ENCODE measurements at places on chromosomes 1 and 21.

DNA sequence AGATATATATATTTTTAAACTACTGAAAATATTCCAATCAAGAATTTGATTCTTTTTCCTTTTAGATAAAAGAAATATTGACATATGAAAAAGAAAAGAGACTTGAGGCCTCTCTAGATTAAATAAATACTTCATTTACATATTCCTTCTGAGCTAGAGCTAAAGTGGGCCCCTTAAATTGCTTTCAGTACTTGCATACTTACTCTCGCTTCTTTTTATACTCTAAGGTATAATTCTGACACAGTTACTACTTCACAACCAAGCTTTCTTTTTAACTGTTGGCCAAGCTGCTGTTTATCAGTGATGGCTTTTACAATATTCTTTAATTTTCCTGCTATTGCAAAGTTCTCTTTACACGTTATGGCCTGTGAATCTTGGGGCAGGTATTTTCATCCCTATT is 24.6 kb downstream of the EXTL2 start:
- DNase-seq, result no peak

- no peak for DNase-seq
Observed at GRCh38 chr21:14046401-14046800, 164.4 kb downstream of the LIPI start.

DNA sequence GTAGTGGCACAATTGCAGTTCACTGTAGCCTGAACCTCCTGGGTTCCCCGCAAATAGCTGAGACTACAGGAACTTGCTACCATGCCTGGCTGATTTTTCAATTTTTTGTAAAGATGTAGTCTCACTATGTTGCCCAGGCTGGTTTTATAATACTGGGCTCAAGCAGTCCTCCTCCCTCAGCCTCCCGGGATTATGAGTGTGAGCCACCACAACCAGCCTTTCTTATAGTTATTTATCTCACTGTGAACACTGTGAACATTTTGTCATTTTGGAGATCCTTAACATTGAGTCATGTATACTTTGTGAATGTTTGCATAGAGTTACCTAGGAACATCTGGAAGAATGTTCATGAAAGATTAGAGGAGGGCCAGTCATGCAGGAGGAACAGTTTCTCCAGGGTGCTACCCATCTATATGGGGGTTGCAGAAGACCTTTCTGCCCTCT is 127.1 kb upstream of the CACYBP start:
- no peak for DNase-seq

DNA sequence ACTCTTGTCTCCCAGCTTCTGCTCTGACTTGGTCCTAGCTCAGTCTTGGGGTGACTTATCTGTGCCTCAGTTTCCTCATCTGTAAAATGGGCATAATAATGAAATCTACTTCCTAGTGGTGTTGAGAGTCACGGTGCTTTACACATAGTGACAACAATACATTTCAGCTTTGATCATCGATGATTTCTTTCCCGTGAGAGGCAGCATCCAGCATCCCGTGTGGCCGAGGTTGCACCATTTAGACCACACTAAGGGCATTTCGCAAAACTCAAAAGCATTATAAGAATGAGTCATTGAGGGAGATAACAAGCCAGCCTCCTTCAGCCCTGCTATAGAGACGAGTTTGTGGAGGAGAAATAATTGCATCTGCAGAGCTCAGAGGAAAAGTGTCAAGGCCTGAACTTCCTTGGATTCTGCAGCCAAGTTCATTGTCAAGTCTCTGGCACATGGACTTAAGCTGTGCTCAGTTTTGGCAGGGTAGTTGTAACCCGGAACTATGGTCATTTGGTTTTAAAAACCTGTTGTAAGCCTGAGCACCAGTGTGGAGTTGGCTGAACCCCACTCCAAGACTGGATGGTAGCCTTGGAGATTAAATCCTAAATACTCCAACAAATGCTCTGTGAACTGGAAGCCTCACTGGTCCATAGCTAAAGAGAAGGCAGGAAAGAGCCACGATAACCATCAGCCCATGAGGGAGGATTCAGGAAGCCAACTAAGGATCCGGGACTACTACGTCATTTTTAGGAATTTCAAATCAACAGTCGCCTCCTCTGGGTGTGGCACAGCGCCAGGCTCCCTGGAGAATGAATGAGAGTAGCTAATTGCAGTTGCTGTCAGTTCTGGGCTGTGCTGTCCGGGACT is 64.2 kb downstream of the TCP10L start:
- DNase-seq, result peak; percentile 84

GRCh38 chr1:6612641-6613360 is 730 bp upstream of the PHF13 start:
- DNase-seq, result peak; percentile 71

DNA sequence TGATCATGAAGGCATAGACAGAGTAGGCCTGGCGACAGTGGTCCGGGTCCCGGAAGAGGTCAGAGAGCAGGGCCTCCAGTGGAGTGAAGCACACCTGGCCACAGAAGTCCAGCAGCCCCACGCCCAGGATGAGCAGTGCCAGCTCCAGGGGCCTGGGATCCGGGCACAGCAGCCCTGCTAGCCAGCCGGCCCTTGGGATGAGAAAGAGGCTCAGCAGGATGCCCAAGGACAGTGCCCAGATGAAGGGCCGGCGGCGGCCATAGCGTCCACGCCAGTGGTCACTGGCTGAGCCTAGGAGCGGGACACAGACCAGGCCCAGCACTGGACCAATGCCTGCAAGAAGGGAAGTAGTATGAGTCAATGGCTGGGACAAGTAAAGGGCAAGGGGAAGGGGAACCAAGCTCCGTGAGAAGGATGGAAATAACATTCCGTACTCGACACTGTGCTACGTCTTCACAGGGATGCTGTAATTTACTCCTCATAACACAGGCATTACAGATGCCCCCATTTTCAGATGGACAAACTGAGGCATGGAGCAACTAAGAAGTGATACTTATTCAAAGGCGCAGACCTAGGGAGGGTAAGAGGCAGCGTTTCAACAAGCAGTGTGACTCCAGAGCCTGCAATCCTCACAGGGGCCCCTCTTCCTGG is 16.9 kb downstream of the SLC45A3 start:
- no peak for DNase-seq

- DNase-seq, result no peak
Observed at GRCh38 chr1:9155879-9156278, 27.0 kb upstream of the GPR157 start.

- peak; percentile 56 for DNase-seq
Observed at GRCh38 chr1:21284206-21285054, 5.8 kb downstream of the ECE1 start.

DNA sequence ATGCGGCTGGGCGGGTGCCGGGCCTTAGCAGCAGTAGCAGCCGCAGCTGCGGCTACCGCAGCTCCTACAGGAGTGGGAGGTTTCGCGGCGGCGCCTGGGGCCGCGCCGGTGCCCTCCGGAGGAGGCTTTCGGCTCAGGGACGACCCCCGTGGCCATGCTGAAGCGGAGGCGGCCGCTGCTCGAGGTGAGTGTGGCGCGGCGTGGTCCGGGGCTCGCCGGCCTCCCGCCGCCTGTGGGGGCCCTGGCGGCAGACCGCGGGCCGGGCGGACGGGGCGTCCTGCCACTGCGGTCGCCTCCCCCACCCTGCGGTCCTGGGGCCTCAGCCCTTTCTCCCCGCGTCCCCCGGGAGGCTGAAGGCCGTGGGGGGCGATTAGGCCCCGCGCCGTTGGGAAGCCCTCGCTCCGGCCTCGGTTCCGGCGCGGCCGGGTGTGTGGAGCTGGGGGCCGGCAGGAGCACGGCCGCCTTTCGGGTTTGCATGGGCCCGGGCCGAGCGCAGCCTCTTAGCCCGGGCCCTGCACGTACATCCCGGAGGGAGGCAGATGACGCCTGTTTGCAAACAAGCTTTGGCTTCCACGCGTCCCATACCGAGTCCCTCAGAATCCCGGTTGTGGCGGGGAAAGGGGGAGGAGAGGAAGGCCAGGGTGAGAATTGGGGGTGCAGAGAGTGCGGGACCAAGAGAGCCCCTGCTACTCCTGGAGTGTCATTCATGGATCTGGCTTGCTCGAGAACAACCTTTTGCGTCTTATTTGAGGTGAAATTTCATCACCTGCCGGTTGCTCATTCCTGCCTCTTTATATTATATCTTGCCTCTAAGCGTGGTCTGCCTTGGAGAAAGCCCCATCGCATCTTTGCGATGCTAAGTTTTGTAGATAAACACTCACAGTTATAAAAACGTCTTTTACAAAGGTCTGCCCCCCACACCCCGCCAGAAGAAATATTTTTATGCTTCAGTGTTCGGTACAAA is 613 bp downstream of the ZFYVE9 start:
- peak; percentile 74 for DNase-seq

- no peak for DNase-seq
Observed at GRCh38 chr21:14241297-14241696, 25.3 kb downstream of the RBM11 start.

DNA sequence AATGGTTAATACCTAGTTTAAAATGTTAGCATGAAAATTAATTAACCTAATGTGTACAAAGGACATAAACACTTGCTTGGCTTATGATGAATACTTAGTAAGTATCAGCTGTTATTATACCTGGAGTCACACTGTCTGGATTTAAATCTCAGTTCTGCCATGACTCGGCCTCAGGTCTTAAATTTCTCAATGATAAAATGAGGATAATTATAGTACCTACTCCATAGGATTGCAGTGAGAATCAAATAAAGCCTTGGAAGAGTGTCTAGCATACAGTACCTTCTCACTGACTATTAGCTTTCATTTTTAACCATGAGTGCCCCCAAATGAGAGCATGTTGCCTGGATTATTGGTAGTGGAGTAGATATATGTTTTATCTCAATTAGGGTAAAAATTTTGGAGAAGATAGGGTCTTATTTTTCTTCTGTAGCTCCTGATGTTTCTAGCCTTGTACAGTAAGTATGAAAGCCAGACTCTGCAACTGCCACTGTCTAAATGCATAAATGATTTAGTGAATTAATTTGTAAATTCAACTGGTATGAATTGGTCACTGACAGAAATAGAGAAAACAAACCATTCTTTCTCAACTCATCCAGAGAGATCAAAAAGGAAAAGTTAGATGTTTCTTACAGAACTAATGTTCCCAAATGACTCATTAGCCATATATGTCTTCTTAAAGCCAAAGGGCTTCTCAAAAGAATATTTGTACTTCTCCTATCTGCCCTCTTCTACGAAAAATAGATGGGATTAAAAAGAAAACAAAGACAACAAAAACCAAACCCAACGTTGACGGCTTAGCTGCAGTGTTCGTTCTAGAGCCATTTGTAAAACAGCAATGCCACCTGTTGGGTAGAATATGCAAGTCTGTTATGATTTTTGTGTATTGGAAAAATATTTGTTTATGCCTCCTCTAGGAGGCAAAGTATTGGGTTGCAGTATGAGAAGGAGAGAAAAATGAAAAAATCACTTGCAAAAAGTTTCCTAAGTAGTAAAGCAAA is 53.8 kb upstream of the MROH9 start:
- DNase-seq, result peak; percentile 26

GRCh38 chr1:21048462-21048861 is 128.2 kb downstream of the EIF4G3 start:
- no peak for DNase-seq

DNA sequence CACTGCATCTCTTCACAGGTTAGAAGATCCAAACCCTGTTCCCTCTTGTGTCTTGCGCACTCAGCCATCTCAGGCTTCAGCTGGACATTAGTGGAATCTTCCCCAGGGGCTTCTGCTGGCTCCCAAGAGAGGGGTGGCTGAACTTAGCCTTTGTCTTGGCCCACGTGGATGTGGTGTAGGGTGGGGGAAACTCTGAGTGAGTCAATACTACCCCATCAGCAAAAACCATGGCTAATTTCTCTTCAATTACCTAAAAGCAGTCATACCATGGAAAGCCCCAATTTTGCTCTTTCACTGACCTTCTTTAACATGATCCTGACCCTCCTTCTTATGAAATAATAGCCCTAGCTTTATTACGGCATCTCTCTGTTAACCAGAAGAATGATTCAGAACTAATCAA is 72.5 kb upstream of the RAB3GAP2 start:
- DNase-seq, result no peak

DNA sequence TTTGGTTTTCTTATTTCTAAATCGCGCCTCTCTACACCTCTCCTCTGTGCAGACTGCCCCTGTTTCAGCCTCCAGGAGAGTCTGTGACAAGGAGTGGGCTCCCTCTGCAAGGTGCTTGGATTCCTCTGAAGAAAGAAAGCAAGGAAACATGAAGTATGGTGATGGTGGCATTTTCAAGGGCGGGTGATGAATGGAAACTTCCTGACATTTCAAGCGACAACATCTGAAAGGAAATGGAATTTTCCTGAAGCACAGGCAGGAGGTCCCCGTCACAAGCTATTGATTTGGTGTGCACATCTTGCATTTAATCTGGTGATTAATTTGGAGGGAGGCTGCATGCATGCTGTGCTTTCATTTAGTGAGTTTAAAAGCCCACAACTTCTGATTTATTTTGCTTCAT is 164.6 kb upstream of the FGGY start:
- no peak for DNase-seq

- no peak for DNase-seq
Observed at GRCh38 chr1:237428809-237429208, 386.8 kb downstream of the RYR2 start.

- DNase-seq, result no peak
Observed at GRCh38 chr21:31713973-31714740, 17.8 kb downstream of the SCAF4 start.

GRCh38 chr1:45787905-45788304 is 15.5 kb upstream of the MAST2 start:
- DNase-seq, result no peak

DNA sequence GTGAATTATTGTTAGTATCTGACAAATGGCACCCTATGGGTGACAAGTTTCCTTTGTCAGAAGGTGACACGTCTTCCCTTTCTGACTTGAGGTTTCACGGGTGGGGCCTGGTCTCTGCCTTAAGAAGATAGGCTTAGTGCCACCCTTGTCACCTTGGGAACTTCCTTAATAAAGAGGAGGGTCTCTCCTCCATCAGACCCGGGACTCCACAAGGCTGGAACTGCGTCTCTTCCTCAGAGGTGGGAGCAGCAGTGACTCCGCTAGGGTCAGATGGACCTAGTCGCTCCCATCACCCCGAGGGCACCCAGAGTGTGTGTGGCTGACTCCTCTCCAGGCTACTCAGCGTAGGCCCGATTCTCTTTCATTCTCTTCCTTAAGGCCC is 774 bp upstream of the WDTC1 start:
- no peak for DNase-seq

DNA sequence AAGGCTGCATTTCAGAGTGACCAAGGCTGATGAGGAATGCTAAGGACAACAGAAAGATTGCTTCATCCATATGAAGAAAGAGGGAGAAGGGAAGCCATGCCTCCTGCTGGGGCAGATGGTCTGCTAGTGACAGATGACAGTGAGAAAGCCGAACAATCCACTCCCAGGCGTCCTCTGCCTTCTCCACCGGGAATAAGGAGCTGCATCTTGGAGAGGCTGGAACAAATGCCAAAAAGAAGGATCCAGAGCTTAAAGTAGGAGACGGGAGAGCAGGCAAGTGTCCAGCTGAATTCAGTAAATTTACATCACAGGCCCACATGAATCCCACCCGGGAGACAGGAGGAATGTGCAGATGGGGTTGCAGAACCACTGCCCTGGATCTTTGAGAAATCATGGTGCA is 33.4 kb downstream of the DDX20 start:
- no peak for DNase-seq

DNA sequence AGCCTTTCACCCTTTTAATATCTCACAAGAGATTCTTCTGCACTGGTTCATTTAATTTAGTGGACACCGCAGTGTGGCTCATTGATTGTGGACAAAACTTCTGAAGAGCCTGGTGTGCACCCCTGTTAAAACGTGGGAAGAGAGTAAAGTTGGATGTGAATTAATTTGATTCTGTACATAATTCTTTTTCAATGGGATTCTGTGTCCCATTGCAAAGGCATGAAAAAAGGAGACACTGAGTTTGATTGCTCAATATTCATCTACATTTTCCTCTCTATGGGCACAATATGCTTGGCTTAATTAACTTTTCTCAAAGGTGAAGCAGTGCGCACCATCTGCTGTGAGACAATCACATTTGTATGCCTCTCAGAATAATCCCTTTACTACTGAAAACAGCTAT is 95.1 kb downstream of the BARHL2 start:
- no peak for DNase-seq

Data from femur (tissue), 1 donor.